ENCODE measurements at places on chromosomes 1 and 21.

- DNase-seq: no peak
Measured at GRCh38 chr1:210841926-210842625, 291.9 kb downstream of the KCNH1 start.

- no peak for DNase-seq
Measured at GRCh38 chr1:4658643-4659628, 4.5 kb downstream of the AJAP1 start.

- DNase-seq: no peak
Measured at GRCh38 chr21:45950740-45951515, 30.6 kb upstream of the COL6A1 start.

- no peak for DNase-seq
Measured at GRCh38 chr1:213828867-213829266, 158.9 kb upstream of the PROX1 start.

DNA sequence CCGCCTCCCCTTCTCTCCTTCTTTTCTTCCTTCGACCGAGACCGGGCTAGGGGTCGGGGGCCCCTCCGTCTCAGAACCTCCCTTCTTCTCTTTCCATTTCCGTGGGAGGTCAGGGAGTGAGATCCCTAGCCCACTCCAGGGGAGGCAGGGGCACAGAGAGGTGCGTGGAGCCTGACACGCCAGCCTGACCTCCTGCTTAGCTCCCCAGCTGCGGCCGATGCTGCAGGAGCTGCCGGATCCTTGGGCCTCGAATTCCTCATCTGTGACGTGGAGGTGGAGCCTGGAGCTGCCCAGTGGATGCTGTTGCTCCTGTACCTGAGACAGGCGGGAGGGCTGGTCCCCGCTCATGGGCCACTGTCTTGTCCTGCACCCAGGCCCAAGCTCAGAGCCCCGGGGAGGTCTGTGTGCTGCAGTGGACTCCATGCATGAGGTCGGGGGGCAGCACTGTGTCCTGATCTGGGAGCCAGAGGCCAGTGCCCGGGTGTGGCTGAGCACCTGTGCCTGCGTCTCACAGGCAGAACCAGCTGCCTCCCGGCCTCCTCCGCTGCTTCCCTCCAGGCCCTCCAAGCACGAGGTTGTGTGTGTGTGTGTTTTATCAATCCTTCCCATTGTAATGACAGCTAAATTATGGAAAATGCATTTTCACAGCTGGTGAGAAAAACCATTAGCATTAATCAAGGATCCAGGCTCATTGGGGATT lies 55.3 kb upstream of the TTC34 start:
- DNase-seq: no peak

Data from stimulated activated CD4-positive, alpha-beta T cell treated with anti-CD3 and anti-CD28 coated beads, TNF-alpha, amount 100 ng/mL, for 1 hour (primary cell).